ENCODE measurements at places on chromosomes 7 and 10.

DNA sequence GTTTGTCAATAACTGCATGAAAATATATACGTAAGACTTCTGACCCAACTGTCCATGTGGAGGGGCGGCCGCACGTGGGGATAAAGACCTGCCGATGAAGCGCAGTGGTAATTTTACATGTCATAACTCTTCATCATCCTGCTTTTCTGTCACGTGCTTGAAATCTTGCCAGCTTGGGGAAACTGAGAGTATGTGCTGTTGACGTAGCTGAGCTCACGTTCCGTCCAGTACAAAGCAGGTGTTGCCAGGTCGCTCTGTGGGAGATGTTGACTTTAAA lies 105.1 kb downstream of the INPP5A start:
- DNase-seq, result no peak

GRCh38 chr7:42217053-42217452 lies 20.0 kb downstream of the GLI3 start:
- no peak for DNase-seq

- DNase-seq, result no peak
Observed at GRCh38 chr7:44794331-44794730, 2.1 kb upstream of the PPIA start.

GRCh38 chr10:92849234-92849525 lies 860 bp downstream of the EXOC6 start:
- DNase-seq, result no peak

DNA sequence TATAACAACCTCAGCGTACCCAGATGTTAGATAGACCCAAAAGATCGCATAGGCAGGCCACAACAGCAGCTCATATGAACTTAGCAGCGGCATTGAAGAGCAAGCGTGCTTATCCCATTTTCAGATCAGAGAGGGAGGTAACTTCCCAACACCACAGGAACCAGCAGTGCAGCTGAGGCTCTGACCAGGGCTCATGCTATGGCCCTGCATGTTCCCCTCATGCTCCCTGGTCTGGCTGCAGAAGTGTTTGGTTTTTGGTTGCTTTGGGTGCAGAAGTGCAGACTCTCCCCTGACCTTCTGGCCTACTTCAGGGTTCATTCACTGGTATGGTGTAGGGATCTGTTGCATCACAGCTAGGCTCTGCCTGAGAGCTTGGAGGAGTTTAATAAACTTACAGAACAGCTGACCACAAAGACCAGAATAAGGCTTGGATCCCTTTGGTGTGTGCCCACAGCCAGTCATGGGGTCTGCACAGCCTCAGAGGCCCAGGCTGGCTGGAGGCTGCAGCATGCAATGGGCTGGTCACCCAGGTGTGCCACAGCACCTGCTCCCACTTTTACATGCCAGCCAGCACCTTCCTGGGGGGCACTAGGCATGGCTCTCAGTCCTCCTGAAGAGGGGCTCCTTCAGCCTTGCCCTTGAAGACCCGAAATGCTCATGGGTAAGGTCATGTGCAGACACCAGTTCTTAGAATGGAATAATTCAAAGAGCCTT lies 9.1 kb upstream of the CXCL12 start:
- no peak for DNase-seq

GRCh38 chr10:103497161-103497915 lies 3.8 kb downstream of the NEURL1 start:
- no peak for DNase-seq

DNA sequence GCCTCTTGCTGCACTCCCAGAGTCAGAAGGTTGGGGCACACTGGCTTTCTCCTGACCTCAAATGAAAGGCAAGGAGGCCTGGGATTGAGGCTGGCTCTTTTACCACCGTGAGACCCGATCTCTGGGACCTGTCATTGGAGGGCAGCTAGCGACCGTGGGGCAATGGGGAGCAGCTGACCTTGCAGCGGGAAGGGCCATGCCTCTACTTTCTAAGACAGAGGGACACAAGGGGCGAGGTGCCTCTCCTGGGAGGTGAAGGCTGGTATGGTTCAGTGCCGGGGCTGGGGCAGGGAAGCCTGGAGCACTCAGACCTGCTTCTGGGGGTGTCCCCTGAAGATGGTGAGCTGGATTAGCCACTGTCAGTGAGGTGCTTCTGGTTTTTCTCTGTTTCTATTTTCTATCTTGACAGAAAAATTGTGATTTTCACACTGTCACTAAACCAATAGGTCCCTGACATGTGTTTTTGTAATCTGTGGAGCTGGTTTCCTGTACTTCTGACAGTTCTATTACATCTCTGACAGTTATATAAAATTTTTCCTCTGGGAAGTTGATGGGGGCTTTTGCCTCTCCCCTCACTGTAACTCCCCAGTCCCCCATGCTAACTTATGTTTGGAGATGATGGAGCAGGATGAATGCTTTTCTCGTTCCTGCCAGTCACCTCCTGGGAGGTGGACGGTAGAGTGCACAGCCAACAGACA lies 340.8 kb downstream of the RPS24 start:
- DNase-seq, result no peak

- no peak for DNase-seq
Observed at GRCh38 chr7:50272808-50273207, 31.7 kb upstream of the IKZF1 start.

GRCh38 chr10:31702005-31702404 lies 226.6 kb downstream of the ARHGAP12 start:
- no peak for DNase-seq

DNA sequence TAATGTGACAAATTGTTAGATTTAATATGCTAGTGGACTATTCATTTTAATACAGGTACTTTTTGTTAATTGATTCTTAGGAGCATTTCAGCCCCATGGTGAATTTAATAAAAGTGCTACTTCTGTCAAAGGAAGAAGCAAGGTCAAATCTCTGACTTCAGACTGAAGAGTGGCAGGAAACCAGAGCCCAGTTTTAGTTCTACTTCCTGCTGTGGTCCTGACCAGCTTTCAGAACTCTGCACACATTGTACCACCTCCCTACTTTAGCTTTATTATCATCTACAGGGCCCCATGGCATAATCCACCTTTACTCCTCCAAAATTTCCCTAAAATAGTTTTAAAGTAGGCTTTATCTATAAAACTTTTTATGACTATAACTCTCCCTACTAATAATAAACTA lies 33.7 kb downstream of the CTTNBP2 start:
- no peak for DNase-seq

DNA sequence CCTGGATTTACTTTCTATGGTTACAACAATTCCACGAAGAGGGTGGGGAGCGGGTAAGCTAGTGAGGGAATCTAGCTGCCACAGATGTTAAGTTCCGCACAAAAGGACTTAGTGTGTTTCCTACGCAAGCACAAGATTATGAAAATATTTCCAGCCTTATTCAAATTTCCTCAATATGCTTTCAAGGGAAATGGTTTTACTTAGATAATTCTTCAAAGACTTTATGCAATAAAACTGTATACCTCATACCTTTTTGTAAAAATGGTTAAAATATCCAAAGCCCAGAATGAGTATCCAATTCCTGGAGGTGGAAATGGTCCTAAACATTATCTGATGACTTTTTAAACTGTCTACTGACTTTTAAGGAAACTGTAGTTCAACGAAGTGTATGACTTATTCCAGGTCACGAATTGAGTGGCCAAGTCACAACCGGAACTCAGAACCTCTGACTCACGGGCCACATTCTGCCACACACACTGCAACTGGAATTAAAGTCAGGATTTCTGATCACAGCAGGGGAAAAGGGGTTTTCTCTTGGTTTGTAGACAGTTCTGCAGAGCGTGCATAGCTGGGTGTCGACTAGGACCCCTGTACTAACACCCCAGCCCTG lies 20.2 kb upstream of the INSIG1 start:
- no peak for DNase-seq

DNA sequence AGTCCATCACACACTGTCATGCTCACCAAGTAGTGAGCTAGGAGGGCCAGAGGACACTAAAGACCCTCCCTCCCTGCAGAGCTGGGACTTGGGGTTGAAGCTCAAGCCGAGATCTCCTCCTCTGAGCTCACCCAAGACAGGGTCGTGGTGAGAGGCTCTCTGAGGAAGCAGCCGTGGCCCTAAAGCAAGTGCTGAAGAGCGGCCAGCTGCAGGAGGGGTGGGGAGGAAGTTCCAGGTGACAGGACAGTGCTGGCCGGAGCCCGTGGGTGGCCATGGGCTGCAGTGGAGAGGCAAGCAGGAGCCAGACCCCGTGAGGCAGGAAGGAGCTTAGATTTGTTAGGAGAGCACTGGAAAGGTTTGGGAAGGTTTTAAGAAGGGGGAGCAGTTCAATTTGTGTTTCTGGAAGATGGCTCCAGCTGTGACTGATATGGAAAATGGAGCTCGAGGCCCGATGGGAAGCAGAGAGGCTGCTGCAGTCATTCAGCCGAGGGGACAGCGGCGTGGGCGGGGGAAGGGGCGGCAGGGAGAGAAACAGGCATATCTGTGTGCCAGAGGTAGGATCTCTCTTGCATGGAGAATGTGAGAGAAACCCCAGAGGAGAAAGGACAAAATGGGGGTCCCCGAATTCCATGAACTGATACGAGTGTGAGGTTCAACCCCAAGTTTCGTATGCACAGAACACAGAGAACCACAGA lies 26.9 kb upstream of the DNAAF5 start:
- no peak for DNase-seq
